ENCODE measurements at places on chromosomes 3 and 15.

DNA sequence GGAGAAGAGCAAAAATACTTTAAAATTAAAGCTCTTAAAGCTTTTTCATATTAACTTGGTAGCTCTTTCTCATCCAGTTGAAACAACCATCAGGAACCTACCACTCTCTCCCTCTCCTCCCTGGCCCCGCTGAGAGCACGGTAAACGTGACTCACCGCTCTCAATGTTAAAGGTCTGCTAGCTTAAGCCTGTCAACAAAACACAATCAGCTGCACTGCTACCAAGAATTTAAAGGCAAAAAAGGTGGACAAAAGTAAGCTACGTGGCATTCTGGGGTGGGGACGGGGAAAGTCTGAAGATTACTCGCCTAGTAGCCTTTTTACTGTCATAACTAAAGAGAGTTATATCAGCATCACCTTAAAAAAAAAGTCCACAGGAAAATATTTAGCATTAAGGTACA lies 8.4 kb upstream of the GP5 start:
- DNase-seq = no peak

GRCh38 chr3:29282427-29283230 lies 1.8 kb downstream of the RBMS3 start:
- DNase-seq = peak; percentile 39

DNA sequence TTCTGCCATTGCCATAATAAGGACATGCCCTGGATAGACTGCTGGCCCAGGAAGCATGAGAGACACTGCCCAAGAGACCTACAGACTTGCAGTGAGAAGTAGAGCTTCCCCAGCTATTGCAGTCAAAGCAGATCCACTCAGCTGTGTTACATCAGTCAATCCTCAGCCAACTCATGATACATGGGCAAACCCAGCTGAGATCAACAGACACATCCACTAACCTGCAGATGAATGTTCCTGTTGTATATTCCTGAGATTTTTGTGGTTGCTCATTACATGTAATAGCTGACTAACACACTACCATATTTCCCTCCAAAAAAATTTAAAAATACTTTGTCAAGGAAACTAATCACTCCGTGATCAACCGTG lies 68.6 kb downstream of the DCLK3 start:
- no peak for DNase-seq

DNA sequence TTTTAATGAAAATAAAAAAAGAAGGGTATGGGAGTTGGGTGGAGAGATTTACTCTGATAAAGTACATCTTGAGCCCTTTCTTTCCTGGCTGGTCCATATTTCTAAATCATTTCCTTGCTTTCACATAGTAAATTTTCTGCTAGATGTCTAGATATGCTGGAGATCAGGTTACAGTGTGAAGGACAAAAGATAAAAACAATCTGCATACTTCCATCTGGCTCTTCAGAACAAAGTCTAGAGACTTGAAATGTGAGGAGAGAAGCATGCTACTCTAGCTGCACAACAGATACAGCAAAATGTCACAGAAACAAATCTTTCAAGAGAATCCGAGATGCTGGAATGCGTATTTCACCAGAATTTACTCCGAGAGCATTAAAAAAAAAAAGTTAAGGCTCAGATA lies 42.2 kb downstream of the FOXP1 start:
- DNase-seq = no peak

DNA sequence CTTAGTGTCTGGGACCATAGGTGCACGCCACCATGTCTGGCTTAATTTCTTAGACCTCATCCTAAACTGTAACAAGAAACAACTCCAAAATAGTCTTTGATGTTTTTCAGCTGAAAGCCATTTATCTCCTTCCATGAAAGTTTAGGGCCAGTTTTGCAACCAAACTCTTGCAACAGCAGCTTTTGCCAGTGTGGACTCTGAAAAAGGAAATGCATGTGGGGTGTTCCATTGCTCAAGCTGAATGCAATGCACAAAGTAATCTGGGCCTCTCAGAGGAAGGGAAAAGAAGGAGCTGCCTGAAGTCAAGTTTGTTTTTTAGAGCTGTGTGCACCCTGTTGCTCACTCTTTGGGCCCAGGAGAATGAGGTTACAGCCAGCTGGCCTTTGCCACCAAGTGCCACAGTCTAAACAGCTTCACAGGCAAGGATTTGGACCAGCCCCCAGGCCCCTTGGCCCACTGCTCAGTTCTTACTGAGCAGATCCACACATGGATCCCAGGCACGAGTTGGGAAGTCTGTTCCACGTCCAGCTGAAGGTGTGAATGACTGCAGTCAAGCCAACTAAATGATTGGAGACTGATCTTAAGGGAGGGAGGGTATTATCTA lies 212.3 kb upstream of the LRRFIP2 start:
- no peak for DNase-seq

DNA sequence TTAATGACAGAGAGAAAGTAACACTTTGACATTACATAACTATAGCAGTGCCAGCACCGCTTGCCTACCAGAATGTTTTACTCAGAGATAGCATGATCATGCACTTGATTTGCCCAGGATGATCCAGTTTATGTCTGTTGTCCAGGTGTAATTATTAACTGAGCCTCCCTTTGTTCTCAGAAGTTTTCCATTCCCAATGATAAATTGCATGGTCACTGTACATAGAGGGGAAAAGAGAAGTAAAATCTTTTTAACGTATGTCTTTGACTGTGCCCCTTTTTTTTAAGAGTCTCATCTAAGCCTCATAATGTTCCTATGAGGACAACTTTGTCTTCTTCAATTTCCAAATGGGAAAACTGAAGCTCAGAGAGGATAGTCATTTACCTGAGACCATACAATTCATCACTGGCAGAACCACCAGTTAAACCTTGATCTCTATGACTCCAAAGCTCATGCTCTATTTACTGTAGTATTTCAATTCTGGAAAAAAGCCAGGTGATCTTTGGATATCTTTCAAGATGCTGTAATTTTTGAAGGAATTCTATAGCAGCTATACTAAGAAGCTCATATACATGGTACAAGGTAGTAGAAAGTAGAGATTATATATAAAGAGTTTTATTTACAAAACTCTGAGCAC lies 25.1 kb downstream of the C3orf85 start:
- no peak for DNase-seq

GRCh38 chr3:157163217-157163953 lies 3.4 kb upstream of the CCNL1 start:
- no peak for DNase-seq

GRCh38 chr15:66873856-66874255 lies 171.8 kb downstream of the SMAD6 start:
- DNase-seq = peak; percentile 21

GRCh38 chr3:171404376-171404967 lies 55.7 kb downstream of the TNIK start:
- DNase-seq = no peak

DNA sequence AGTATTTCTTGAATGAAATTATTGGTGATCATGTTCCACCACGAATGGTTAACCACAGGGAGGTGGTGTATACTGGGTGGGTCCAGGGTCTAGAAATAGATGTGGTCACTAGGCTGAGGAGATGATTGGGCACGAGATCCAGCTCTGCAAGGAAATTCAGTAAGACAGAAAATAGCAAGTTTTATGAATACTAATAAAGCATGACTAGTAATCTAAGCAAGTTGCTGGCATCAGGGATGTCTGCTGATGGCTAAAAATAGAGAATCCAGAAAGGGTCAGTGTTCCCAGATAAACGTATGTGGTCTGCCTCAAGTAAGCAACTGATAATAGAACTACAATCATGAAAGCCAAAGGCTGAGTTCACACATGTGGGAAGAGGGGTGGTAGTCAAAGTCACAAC lies 108.3 kb upstream of the FRMD4B start:
- no peak for DNase-seq

DNA sequence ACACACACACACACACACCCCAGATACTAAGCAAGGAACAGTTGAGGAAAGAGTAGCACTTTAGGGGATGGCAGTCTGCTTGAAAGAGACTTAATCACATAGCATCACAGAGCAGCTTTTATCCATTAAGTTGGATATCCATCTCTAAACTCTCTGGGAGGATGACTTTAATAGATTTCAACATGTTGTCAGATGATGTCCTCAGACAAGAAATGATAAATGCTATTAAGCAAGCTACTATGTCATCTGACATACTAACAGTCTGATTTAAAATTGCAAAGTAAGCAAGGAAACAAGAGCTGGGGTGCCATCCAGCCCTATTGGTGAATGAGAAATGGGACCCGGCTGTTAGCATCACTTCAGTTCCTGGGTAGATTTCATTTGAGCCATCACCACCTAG lies 136.9 kb downstream of the PLCL2 start:
- DNase-seq = no peak

DNA sequence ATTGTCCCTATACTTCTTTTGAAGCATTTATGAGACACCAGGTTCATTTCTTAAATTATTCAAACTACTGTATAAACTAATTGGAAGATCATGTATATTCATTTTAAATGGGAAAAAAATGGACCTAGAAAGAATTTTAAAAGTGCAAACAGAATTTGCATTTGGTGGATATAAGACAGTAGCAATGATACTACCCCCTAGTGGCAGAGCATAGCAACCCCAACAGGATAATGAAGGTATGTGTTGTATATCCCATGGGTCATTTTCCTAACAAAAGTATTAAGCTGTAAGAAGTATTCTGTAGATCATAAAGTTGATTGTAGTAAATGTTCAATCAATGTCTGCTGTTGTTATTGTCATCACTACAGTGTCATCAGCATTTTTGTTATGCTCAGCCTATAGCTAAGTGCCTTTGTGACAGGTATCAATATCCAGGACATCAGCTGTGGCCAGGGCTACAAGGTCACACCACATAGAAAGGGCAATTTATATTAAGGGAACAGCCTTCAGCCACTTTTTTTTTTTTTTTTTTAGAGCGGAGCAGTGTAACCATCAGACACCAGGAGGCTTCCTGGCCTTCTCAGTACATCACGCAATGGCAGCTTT lies 175.8 kb downstream of the FOXB1 start:
- DNase-seq = peak; percentile 49

GRCh38 chr15:60395276-60396011 lies 2.3 kb downstream of the ANXA2 start:
- no peak for DNase-seq

GRCh38 chr3:46369675-46370132 lies 1.0 kb upstream of the CCR5 start:
- DNase-seq = no peak

DNA sequence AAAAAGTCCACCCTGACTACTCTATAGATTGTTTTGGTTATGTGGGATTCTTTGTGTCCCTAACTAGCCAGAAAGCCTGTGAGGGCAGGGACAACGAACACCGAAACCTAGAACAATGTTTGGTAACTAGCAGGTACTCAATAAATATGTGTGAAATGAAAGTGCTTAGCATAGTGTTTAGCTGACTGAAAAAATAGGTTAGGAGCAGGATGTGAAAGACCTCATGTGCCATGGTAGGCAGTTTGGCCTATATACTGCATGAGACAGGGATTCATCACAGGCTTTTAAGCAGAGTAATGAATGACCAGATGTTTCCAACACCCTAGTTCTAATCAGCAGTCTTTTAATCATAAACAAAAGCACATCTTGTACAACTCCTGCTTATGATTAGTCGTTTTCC lies 64.2 kb downstream of the MYO5A start:
- no peak for DNase-seq

DNA sequence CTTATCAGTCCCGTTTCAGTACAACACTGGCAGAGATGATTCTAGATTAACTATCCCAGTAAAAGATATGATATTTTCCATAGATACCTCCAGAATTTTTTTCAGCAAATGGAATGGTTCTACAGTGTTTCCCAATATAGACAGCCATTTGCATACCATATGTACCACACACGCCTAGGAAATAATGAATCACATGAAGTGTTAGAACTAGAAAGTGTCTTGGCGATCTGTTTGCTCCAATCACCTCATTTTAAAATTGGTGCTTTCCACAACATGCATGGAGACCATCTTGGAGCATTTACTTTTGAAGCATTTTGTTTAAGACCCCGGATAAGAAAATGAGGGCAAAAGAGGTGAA lies 2.0 kb downstream of the C2CD4A start:
- no peak for DNase-seq

DNA sequence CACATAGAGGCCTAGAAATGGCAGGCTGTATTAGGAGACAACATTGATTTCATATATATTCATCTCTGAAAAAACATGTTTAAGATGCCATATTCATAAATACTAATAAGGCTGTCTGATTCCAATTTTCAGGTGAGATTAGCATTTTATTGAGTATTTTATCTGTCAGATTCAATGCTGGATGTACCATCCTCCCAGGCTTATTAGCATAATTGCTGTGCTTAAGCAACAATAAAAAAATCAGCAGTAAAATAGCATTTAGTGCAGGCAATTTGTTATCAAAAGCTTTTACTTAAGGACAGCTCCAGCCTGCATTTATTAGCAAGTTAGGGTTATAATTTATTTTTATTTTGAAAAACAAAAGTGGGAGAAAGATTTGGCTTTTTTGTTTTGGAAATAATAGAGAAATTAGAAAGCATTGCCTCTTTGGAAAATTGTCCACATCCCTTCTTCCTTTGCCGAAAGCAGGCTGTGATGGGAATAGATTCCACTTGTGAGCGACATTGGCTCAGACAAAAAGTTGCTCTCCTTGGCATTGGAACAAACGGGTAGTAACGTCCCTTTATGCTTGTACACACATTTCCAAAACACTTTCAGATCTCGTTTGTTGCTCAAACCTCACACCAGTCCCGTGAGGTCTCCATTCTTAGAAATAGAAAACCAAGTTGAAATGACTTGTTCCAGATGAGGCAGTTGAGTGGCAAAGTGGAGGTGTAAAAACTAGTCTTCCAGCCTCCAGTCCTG lies 134.0 kb downstream of the LPP start:
- no peak for DNase-seq

- no peak for DNase-seq
Observed at GRCh38 chr15:40325700-40326099, 2.2 kb downstream of the INAFM2 start.

- no peak for DNase-seq
Observed at GRCh38 chr3:8736436-8736835, 2.8 kb downstream of the CAV3 start.

- DNase-seq = peak; percentile 37
Observed at GRCh38 chr3:32239307-32240158, 1.1 kb downstream of the CMTM8 start.

DNA sequence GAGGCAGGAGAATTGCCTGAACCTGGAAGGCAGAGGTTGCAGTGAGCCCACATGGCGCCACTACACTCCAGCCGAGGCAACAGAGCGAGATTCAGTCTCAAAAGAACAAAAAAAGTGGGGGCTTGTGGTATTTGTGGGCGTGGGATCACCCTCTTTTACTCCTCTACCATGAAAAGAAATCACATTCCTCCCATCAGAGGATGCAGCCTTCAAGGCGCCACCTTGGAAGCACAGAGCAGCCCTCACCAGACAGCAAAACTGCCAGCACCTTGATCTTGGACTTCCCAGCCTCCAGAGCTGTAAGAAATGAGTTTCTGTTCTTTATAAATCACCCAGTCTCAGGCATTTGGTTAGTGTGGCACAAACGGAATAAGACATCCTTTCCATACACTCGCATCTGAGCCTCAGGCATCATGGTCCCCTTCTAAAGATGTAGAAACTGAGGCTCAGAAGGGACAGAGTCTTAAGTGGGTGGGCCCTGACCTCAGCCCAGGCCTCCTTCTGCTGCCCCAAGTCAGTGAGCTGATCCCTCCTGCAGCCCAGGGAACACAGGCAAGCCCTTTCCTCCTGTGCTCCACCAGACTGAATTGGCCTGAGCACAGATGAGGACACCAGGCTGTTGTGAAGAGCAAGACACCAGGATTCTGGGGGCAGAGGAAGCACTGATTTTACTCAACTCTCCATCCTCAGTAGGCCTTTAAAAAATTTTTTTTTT lies 201.7 kb upstream of the LINGO1 start:
- no peak for DNase-seq

All from mesendoderm (in vitro differentiated cells).